Midbrain (tissue), 1 donor: ENCODE measurements at places on chromosomes 7 and 10.

DNA sequence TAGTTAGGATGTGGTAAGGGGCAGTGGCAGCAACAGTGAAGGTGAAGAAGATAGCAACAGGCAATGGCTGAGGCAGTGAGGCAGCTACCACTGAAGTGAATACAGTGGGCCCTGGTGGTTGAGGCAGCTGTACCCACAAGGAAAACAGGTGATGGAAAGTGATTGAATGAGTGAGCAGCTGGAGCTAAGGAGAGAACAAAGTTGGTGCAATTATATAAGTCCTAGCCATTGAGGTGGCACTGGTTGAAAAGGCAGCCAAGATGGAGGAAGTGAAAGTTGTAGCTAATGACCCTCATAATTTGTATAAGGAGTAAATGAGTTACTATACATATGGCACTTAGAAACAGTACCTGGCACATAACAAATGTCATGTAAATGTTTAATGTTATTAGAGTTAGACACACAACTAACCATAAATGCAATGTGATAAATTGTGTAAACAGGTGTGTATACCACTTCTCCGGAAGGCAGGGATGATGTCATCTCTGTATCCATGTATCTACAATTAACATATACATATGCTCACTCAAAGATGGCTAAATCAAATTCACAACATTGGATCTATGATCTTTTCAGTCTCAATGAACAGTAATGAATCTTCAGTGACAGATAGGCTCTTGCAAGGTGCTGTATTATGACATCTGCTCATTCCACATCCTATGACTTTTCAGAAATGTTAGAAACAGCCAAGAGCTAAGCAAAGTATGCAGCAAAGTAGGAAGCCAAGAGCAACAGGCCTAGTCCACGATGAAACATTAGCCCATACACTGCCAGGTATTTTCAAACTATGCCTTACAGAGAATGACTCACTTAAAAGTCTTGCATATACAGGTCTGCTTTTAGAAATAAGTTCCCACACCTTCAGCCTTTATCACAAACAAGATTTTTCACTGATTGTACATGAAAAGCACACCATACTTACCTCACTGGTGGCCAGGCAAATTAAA, 10.7 kb downstream of the XPNPEP1 start:
- no peak for DNase-seq

DNA sequence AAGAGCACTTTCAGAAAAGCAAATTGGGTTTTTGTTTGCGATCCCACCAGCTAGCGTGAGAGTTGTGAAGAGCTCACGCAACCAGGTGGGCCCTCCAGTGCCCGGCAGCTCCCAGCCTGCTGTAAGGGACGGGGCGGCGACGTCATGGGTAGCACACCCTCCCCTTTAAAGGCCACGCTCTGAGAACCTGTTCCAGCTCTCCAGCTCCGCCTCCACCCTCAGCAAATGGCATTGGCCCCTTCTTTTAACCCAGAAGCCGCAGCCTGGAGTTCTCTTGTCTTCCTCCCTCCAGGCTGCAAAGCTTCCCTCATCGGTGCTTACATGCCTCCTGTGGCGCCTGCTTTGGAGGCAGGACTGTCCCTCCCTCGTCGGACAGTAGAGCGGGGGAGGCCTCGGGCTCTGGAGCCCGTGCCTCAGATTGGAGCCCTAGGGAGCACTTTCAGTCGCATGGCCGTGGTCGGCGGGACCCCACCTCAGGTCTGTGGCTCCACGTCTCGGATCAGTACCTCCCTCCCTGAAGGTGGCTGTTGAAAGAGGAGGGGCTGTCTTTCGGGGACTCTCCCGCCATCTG, 32.9 kb downstream of the WIPI2 start:
- no peak for DNase-seq

DNA sequence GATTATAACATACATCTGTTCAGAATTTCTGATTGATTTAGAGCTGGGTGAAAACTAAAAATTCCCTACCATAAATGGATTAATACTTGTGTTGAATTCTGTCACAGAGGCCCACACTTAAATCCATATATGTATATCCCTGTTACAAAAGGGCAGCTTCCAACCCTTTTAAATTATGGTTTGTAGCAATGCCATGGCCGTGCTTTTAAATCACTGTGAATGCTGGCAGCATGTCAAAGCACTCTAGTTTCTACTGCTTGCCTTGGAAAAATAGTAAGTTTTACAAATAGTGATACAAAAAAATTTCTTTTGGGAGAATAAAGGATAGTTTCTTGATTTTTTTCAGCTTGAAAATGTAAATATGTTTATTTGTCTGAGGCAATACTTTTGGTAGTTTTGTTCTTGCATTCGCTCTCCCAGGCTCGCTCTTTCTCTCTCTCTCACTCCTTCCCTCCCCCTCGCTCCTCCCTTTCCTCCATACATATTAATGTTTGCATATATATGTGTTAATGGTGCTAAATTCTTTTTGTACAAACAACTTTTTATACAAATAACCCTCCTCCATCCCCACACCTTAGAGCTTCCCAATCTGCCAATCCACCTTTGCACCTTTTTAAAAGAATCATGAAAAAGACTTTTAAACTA, 29.8 kb downstream of the TES start:
- no peak for DNase-seq

GRCh38 chr10:31698181-31698830, 230.3 kb downstream of the ARHGAP12 start:
- DNase-seq, result no peak

GRCh38 chr7:37040330-37040729, 316.0 kb upstream of the AOAH start:
- no peak for DNase-seq

DNA sequence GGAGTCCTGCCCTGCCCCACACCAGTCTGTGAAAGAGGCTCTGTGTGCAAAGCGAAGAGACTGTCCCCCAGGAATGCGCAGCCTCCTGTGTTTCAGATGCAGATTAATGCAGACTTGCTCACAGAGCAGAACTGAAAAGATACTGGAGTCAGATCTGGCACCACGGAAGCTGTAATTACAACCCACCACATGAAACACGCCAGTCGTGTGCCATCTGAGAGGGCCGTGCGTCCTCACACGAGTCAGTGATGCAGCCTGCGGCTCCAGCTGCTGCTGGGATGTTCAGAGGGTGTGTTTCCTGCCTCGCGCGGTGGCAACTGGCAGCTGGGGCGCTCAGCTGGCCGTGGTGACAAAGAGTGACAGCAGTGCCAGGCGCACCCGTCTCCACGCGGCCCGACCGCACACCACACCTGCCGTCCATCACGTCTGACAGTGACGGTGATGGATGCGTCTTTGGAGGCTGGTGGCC, 50.0 kb downstream of the NKX6-2 start:
- peak; percentile 81 for DNase-seq

DNA sequence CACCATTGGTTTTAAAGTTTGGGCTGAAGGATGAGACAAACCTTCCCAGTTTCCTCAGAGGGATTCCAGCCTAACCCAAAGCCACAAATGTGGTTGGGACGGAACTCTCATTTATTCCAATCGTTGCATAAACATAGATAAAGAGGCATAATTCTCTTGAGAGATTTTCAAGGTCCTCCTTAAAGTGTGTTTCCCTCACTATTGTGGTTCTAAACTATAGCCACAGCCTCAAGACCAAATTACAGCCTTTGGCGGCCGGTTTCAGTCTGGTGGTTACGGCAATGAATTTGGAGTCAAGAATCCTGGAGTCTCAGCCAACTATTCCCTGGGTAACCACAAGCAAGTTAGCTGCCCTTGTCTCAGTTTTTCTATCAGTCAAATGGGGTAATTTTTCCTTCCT, 42.6 kb downstream of the SEM1 start:
- no peak for DNase-seq
